ENCODE measurements at places on chromosomes 6 and 20.

- no peak for DNase-seq
These were observed 163.4 kb upstream of the HEY2 start for GRCh38 chr6:125586074-125586473.

DNA sequence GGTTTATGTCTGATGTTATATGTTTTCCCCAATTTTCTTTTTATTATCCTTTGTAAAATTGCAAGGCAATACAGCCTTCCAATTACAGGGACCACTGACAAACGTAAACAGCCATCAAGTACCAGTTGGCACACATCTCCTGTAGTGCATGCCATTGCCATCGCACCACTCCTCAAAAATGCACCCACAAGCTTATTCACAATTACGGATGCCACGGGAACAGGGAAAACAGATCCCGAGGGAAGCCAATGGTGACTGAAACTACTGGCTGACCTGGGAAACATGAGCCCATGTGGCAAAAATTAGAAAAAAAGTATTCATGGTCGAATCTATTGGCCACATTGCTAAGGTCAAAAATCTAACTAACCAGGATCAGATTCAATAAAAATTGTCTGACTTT lies 395.2 kb downstream of the PAX1 start:
- DNase-seq: no peak

DNA sequence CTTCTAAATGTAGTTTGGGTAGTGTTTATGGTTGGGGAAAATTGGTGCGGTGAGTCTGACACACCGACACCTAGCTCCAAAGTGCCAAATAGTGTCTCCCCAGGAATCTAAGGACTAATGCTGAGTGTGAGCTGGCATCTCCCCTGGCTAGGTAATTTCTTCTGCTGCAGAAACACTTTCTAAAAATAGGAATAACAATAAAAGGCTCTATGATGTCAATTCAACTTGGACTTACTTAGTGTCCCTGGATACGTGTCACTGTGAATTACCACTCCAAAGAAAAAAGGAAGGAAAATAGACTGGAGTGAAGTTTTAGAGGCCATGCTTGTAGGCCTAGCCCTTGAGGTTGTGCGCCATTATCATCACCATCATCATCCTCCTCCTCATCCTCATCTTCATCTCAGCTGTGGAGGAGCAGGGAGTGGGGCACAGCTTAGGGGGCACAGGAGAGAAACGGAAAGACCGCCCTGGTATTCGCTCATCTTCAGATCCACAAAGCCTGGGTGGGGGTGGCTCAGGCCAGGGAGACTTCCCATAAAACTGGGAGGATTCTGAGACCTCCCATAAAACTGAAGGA lies 89.6 kb downstream of the TBC1D7 start:
- no peak for DNase-seq

DNA sequence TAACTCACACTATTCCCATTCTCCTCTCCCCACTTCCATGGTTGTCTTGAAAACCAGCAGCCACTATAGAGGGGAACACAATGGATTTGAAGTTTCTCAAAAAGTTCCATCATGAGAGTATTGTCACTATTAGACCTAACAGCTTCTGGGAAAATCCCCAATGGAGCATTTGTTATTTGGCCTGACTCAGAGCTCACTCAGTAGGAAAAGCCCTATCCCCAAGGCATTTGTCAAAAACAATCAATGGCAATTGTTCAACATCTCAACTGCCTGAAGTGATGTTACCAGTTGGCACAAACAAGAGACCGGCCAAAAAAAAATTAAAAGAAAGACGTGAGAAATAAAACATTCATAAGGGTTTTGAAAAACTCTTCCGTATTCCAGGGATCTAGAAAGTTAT lies 98.8 kb downstream of the MYLK4 start:
- DNase-seq: no peak

GRCh38 chr6:91812596-91813274 lies 1225.9 kb upstream of the MAP3K7 start:
- no peak for DNase-seq

- no peak for DNase-seq
These were observed 4.5 kb upstream of the TNFAIP3 start for GRCh38 chr6:137862419-137863090.

GRCh38 chr20:39631557-39631956 lies 669.4 kb downstream of the DHX35 start:
- no peak for DNase-seq

DNA sequence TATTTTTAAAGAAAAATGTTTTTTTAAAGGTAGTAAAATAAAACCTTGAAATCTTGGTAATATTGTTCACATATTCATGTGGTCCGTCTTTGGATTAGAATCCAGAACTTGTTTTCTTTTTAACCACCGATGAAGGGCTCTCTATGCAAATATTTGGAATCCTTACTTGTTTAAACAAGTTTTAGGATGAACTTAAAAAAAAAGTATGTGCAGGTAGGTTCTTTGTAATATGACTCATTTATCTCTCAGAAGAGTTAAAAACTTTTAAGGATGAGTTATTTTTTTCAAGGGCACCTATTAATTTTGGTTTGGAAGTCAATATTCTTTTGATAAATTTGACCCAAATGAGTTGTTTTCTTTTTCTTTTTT lies 8.9 kb downstream of the DSP start:
- DNase-seq: no peak

GRCh38 chr20:13284830-13285229 lies 63.8 kb downstream of the ISM1 start:
- DNase-seq: no peak

DNA sequence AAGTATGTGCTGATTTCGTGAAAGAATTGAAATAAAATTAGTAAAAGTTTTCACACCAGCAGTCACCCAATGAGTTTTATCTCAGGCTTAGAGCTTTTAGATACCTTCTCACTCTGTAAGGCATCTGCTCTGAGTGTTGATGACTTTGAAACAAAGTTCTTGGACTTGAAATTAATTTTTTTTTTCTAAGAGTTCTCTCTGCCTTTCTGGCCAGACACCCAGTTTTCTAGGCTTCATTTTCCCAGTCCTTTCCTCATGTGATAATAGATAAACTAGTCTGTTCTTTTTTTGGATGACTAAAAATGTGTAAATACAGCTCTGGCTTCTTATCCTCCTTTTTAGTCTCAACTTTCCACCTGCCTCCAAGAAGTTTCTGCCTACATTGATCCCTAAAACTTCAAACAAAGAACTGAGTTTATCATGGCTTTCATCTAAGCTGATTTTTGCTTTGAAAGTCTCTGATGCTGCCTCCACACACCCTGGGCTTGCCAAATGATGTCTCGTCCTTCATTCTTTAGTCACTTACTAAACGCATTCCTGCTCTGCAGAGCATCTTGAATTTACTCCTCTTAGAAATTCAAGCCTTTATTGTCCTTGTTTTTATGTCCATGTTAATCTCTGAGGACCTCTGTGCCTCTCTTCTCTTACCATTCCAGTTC lies 32.7 kb downstream of the SLX4IP start:
- DNase-seq: no peak

DNA sequence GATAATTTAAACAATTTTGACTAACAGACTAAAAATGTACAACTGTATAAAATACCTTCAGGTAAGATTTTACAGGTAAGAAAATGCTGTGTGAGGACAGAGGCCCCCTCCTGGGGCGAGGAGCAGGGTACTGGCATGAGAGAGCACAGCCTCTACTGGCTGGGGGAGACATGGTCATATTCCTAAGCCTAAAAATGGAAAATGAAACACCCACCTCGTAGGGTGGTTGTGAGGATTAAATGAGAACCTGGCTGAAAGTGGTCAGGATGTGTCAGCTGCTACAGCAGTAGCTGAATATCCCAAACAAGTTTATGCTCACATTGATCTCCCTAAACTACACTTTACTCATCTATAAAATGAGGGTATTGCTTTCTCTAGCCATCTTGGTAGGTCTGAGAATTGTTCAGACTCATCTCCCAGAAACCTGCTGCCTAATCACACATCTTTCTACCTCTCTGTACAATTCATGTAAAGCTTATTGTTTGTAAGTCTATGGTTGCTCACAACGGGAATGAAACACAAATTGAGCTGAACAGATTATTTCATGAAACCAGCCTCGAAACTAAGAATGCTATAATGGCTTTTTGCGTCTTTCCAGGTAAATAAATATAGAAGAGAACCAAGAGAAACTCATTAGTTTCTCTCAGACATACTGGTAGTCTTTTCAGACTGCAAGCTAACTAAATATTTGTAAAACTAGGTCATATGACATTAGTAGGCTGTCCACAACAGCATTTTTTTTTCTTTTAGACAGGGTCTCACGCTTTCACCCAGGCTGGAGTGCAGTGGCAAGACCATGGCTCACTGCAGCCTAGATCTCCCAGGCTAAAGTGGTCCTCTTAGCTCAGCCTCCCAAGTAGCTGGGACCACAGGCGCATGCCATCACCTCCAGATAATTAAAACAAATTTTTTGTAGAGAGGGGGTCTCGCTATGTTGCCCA lies 69.6 kb downstream of the POPDC3 start:
- no peak for DNase-seq

DNA sequence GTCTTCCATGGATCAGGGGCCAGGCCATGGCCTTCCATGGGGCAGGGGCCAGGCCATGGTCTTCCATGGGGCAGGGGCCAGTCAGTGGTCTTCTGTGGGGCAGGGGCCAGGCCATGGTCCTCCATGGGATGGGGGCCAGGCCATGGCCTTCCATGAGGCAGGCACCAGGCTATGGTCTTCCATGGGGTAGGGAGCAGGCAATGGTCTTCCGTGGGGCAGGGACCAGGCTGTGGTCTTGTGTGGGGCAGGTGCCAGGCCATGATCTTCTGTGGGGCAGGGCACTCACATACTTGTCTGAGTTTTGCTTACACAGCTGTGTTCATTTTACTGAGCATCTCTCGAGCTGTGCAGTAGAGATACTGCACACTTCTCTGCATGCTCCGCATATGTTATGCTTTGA lies 57.3 kb upstream of the THBS2 start:
- no peak for DNase-seq

DNA sequence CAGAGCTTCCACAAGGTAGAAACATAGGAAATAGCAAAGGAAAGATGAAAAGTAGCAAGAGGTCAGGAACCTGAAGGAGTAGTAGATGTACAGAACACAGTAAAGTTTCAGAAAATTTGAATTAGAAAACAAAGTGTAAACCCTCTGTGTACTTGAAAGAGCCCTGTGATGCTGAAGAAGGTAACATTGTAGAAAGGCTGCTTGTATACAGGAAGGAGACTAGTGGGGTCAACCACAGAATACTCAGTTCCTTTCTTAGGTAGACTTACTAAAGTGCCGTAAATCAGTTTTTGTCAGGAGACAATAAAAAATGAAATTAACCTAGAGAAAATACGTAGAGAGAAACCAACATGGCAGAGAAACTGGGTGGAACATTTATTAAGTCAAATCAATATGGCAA lies 149.7 kb downstream of the AIG1 start:
- DNase-seq: no peak

DNA sequence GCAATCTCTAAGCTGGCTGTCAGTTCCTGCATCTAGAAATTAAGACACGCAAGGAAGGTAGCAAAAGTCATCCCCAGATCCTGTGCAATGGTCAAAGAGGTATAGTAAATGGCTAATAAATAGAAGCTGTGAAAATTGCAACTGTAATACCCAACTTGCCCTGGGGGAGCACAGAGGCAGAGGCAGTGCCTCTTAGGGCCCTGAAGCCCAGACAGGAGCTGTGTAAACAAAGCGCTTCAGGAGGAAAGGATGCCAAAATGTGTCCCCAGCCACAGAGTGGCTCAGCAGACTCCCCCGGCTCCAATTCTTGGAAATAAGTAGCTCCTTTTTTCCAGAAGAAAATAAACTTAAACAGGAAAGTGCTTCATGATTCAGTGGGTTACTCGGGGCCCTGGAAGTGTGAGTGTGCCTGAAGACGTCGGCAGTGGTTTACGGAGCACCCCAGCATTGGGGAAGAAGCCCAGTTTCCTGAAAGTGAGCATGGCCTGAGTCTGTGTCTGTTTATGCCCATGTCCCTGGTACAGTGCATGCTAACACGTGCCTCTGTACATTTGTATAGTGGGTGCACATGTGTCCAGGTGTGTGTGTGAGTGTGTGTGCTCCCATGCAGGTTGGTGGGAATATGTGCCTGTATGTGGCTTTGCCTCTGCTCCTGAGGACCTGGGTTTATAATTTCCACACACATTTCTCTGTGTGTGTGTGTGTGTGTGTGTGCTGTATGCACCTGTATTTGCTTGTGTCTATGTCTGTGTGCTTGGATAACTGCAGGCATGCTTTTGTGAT lies 246.7 kb downstream of the MAFB start:
- no peak for DNase-seq

DNA sequence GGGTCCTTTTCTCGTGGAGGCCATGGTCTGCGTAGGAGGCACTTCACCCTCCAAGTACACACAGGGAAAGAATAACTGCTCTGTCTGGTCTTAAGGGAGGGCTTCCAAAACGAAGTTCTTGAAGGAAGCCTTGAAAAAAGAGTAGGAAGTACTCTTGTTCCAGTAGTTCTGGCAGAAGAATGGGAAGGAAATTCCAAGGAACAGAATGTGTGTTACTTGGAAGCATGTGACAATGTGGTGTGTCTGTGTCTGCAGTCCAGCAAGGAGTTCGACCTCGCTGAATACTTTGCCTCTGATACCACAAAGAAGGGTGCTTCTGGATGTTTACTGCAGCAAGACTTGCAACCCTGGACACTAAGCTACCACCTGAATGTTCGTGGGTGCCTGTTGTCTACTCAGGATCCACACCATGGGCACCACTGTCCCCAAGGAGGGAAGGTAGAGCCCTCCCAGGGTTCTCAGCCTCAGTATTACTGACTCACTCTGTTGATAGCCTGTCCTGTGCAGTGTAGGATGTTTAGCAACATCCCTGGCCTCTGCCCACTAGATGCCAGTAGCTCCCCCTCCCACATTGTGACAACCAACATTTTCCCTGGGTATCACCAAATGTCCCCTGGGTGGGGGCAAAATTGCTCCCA lies 471.6 kb upstream of the CDH4 start:
- no peak for DNase-seq

- no peak for DNase-seq
These were observed 129.6 kb downstream of the CEBPB start for GRCh38 chr20:50320005-50320900.

- DNase-seq: no peak
These were observed 168.1 kb upstream of the HDDC2 start for GRCh38 chr6:125469915-125470314.

- no peak for DNase-seq
These were observed 8.6 kb downstream of the GABRR1 start for GRCh38 chr6:89208551-89208950.

DNA sequence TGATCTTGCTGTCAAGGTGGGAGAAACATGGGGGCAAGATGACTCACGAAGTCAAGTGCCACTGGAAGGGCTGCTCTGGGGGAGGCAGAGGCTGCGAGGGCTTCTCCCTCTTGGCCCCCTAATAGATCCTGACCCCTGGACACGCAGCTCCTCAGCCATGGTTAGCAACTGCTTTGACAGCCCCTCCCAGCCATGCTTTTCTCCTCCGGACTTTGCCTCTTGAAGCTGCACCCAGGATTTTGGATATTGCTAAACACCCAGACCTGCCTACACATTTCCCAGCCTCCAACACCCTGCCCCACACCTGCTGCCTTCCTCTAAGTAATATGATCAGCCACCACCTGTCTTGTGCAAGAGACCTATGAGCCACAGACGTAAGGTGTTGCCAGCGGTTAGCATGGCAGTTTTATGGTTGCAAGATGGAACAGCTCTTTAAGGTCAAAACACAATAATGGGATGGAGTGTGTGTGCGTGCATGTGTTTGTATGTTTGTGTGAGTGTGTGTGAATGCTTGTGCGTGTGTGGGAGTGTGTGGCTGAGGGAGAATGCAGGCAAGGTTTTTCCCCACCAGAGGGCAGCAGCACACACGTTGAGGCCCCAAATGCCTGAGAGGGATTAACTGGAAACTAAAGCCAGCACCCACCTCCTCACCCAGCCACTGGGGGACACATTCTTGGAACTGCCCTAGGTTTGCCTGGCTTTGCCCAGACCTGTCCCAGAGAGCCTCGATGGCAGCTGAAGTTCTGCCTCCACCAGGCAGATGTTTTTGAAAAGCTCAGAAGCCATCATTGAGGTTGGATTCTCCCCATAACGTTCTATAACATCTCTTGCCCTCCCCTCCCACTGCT lies 2.5 kb downstream of the IP6K3 start:
- peak; percentile 72 for DNase-seq

Data from activated T-cell treated with anti-CD3 and anti-CD28 coated beads for 4 hours (primary cell).